8988T (cell line): ENCODE measurements at places on chromosomes 11 and 22.

- DNase-seq = no peak
Measured at GRCh38 chr11:45347348-45348082, 61.4 kb upstream of the SYT13 start.

GRCh38 chr11:5928271-5928670, 13.8 kb upstream of the OR56A3 start:
- no peak for DNase-seq

DNA sequence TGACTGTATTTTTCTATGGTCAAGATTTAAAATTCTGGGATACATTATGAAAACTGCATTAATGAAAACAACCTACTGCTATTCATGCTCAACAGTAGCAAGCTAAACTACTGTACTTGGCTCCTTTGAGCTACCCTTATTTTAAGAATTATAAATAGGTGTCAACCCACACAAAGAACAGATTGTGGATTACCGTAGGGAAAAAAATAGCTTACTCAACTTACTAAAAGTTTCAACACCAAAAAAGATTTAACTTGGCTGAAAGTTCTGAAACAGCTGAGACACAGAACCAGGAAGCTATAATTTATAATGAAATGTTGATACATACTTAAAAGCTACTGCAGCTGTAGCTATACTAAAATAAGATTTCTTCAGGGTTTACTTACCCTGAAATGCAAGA, 10.1 kb downstream of the LIN7C start:
- no peak for DNase-seq

DNA sequence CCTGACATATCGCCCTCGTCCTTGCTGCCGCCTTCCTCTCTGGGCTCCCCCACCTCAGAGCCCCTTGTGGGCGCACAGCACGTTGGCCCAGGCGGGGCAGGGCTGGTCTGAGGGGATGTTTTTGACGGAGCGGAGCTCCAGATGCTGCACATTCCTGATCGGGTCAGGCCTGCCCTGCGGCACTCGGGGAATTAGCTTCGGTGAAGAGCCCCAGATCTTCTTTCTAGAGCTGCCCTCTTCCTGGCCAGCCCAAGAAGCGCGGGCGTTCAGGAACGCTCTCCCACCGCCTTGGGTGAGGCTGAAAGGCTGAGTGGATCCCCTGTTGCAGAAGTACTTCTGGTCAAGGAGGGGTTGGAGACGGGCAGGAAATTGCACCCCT, 12.1 kb downstream of the YPEL4 start:
- no peak for DNase-seq

DNA sequence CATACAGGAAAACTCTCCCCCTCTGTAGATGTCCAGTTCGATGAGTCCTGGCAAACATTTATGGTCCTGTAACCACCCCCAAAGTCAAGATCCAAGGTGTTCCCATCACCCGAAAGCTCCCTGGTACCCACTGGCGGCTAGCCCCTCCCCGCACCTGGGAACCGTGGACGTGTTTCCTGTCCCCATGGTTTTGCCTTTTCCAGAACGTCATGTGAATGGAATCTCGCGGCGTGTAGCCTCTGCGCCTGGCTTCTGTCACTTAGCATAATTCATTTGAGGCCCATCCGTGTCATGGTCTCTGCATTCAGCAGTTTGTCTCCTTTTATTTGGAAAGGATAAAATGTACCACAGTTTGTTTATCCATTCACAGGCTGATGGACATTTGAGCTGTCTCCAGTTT, 106.3 kb downstream of the KCNQ1 start:
- DNase-seq = no peak

DNA sequence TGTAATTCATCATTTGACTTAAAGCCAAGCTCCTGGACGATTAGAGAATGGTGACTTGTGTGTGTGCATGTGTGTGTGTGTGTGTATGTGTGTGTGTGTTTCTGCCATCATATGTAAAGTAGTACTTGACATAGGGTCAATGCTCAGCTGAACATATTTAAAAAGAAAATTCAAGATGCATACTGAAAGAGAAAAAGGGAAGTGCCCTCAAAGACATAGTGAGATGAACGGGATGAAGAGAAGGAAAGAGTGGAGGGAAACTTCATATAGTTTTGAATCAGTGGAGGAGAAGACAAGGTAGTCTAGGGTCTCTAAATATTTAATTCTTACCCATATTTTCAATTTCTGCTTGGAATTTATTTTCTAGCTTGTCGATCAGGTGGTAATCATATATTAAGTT, 4.0 kb downstream of the TCN1 start:
- no peak for DNase-seq

DNA sequence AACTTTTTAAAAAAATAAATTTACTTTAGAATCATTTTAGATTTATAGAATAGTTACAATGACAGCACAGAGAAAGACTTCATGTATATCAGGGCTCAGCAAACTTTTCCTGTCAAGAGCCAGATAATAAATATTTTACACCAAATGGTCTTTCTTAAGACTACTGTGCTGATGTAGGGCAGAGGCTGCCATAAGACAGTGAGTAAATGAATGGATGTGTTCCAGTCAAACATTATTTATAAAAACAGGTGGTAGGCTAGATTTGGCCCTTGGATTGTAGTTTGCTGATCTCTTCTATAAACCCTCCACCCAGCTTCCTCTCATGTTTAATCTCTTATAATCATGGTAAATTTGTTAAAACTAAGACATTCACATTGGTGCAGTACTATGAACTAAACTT, 33.0 kb downstream of the CECR2 start:
- DNase-seq = no peak
